Activated B cell treated with CpG ODN at 0.5 μM for 24 hours (primary cell): ENCODE measurements at places on chromosomes 6 and 20. TPM values are rescaled to one million over a fixed set of nuclear protein-coding genes. Genes with fewer than 3 reads are reported as not detected.

Gene HRH3
- not detected in 2 replicates for total RNA-seq

Gene CYP24A1
- total RNA-seq: not detected in 2 replicates

Gene FNDC1
- not detected in 2 replicates for total RNA-seq

Gene PRL
- not detected in 2 replicates for total RNA-seq

- peaks cover 69% of the 10 kb centered on the region for H3K4me1 ChIP-seq
- H3K36me3 ChIP-seq: no peaks in the 10 kb centered on the region
- H3K27me3 ChIP-seq: no peaks in the 10 kb centered on the region
- no peak for DNase-seq
Observed at GRCh38 chr6:159125014-159125609, 44.1 kb upstream of the FNDC1 start.

Gene IP6K3
- total RNA-seq: not detected in 2 replicates

DNA sequence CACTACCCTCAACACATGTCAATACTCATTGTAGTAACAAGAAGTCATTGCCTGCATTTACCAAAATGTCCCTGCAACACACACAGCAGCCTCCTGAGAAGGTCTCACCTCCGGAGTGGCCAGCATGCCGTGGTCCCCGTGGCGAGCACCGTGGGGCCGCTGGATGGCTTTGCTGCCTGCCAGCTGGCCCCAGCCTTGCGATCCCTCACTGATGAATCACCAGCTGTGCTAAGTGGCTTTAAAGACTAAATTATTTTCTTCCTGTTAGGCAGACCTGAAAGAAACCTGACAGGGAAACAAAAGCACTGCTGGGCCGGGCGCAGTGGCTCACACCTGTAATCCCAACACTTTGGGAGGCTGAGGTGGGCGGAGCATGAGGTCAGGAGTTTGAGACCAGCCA is 306.7 kb downstream of the CDH4 start:
- H3K36me3 ChIP-seq: no peaks in the 10 kb centered on the region
- DNase-seq: no peak
- H3K4me3 ChIP-seq: no peak overlapping the region
- H3K27me3 ChIP-seq: no peaks in the 10 kb centered on the region
- no peak overlapping the region for H3K27ac ChIP-seq
